Vagina (tissue), 2 donors: ENCODE measurements at places on chromosomes 2 and 18. TPM values are rescaled to one million over a fixed set of nuclear protein-coding genes. Genes with fewer than 3 reads are reported as not detected.

DNA sequence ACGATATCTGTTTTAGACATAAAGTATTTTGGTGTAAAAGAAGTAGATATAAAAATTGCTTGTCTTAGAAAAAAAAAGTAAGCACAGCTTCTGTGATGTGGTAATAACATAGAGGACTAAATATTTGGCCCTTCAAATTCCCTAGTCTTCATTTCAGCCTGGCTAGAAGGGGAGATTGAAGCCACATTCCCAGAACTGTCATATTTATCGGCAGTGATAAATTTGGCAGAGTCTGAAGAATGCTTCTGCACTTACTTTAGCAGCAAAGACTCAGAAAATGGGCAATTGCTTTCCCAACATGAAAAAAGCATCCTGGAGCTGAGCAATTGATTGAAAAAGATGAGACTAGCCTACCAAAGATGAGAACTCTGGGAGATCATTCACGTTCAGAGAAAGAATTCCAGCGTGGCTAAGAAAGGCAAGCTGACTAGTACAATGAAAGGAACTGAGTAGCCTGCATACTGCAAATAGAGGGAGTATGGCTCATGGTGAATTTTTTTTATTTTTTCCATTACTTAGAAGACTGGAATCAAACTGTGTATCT, 278.7 kb upstream of the KLHL29 start:
- no peak overlapping the region for H3K27ac ChIP-seq
- no peak overlapping the region for H3K4me3 ChIP-seq
- H3K36me3 ChIP-seq: no peaks in the 10 kb centered on the region

DNA sequence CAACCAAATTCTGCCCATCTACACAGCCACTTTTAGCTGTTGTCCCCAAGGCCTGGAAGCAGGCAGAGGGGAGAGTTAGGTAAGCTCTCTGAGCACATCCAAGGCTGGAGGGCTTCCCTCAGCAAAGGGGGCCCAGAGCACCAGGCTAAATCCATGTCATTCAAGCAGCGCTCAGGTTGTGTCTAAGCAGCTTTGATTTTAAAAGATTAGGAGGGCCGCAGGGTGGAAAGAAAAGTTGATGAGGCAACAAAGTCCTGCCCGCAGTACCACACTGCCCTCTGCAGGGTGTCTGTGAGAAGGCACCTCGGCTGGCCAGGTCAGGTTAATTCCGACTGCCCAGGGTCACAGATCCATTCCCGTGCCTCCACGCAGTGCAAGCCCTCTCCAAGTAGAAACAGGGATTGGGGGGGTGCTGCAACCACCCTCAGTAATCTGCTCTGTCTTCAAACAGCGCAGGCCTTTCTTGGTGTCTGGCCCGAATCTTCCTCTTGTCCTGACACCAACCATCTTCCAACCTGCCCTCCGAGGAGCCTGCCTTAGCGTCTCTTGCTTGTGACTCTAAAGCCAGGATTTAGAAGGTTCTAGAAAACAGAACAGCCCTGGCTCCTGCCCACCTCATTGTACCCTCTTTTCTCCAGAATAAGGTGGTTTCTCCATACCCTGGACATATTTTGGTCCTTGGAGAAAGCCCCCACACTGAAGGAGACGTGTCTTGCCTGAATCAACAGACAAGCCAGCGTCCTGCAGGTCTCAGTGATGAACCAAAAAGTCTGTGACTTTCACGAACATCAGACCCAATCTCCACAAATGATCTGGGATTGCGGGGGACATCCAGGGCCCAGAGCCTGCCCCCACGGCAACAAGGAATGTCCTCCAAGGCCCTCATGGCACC, 289.2 kb downstream of the TNS1 start:
- H3K27ac ChIP-seq: peak overlapping the region; percentile 75
- no peak overlapping the region for H3K4me3 ChIP-seq
- peaks cover 52% of the 10 kb centered on the region for H3K4me1 ChIP-seq
- H3K36me3 ChIP-seq: no peaks in the 10 kb centered on the region
- no peaks in the 10 kb centered on the region for H3K27me3 ChIP-seq

GRCh38 chr2:172086241-172087206, 1.2 kb downstream of the DLX1 start:
- H3K27ac ChIP-seq: no peak overlapping the region
- H3K4me1 ChIP-seq: peaks cover 41% of the 10 kb centered on the region
- no peaks in the 10 kb centered on the region for H3K36me3 ChIP-seq
- H3K4me3 ChIP-seq: peak overlapping the region; percentile 40
- DNase-seq: no peak

- H3K4me1 ChIP-seq: no peaks in the 10 kb centered on the region
- H3K27ac ChIP-seq: no peak overlapping the region
- no peak for DNase-seq
- H3K27me3 ChIP-seq: no peaks in the 10 kb centered on the region
- H3K4me3 ChIP-seq: no peak overlapping the region
Observed at GRCh38 chr2:147679191-147679954, 165.5 kb upstream of the ACVR2A start.

DNA sequence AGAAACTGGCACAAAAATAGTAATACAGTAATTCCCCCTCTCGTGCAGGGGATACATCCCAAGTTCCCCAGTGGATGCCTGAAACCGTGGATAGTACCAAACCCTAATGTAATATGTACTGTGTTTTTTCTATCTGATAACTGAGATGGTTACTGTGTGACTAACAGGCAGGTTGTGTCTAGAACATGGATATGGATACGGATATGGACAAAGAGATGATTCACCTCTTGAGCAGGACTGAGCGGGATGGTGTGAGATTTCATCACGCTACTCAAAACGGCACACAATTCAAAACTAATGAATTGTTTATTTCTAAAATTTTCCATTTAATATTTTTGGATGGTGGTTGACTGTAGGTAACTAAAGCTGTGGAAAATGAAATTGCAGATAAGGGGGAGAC, 3.4 kb downstream of the MBD1 start:
- H3K4me3 ChIP-seq: no peak overlapping the region
- H3K27ac ChIP-seq: no peak overlapping the region
- no peaks in the 10 kb centered on the region for H3K27me3 ChIP-seq
- peaks cover 2% of the 10 kb centered on the region for H3K36me3 ChIP-seq
- H3K4me1 ChIP-seq: peaks cover 29% of the 10 kb centered on the region
- DNase-seq: no peak

Gene NPHP1
- total RNA-seq: 4.9 TPM

Gene LRRFIP1
- 132 TPM for total RNA-seq

Gene AQP12A
- total RNA-seq: not detected
